GM18507 (cell line): ENCODE measurements at places on chromosomes 6 and 20.

GRCh38 chr6:71181565-71181964 is 107.0 kb upstream of the OGFRL1 start:
- DNase-seq, result no peak

- no peak for DNase-seq
These were observed 308.2 kb downstream of the FARS2 start for GRCh38 chr6:5569491-5569890.

- no peak for DNase-seq
These were observed 34.4 kb upstream of the CDH22 start for GRCh38 chr20:46342451-46343347.

- no peak for DNase-seq
These were observed 162.0 kb upstream of the SIM1 start for GRCh38 chr6:100626721-100627120.

DNA sequence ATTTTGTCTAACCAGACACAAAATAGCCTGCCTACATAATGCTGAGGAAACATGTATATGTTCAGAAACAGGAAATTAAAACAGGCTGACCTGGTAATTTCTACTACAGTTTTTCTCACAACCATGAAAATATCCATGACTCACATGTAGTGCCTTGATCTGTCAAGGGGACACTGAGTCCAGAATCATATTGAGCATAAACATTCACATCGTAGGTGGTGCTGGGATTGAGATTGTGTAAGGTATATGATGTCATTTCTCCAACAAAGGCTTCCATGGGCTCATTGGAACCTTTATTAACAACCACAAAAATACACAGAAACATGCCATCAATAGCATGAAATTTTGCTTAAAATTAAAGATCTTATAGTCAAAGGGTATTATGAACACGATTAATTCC is 80.9 kb downstream of the COL12A1 start:
- no peak for DNase-seq

DNA sequence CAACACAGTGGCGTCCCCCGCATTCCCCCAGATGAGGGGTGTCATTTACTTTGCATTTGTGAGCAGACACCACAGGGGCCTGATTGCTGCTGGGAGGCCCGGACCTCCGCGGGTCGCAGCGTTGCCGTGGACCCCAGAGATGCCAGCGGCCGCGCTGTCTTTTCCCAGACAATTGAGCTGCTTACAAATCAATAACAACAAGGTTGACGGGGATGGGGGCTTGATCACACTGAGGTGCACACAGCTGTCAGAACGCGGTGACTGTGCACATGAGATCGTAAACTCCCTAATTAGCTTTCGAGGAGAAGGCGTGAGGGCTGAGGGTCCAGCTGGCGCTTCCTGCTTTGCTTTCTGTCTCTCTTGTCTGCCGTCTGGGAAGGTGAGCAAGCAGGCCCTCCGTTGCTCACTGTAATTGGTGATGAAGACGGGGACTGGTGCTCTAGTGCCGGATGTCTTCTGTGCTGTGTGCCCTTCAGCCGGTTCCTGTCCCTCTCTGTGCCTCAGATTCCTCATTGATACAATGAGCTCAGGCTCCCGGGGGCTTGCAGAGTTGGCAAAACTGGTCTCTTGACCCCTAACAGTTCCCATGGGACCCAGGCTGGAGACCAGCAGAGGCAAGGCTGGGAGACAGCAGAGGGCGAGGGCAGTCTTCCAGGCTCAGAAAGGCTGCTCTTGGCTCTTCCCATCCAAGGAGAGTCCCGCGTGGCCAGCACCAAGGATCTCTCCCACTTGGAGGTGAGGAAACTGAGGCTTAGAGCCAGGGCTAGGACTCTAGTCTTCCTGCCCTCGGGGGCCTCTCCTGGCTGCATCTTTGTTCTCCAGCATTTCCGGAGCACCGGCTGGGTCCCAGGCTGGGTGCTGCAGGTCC is 126.0 kb upstream of the PMEPA1 start:
- DNase-seq, result no peak

DNA sequence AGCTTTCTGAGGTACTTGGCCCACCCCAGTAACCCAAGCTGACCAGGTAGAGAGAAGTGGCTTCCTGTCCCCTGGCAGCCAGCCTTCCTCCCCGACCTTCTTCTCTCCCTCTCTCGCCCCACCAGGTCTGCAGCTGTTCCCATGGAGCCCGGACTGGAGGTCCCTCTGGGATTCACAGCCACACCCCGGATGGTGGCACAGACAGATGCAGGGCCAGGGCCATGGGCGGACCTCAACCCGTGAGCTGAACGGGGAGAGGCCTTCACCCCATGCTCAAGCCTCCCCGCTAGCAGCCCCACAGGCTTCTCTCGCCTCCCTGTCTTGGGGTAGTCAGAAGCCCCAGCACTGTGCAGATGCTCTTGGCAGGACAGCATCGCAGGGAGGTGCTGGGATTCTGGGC is 41.3 kb downstream of the CPXM1 start:
- DNase-seq, result no peak

DNA sequence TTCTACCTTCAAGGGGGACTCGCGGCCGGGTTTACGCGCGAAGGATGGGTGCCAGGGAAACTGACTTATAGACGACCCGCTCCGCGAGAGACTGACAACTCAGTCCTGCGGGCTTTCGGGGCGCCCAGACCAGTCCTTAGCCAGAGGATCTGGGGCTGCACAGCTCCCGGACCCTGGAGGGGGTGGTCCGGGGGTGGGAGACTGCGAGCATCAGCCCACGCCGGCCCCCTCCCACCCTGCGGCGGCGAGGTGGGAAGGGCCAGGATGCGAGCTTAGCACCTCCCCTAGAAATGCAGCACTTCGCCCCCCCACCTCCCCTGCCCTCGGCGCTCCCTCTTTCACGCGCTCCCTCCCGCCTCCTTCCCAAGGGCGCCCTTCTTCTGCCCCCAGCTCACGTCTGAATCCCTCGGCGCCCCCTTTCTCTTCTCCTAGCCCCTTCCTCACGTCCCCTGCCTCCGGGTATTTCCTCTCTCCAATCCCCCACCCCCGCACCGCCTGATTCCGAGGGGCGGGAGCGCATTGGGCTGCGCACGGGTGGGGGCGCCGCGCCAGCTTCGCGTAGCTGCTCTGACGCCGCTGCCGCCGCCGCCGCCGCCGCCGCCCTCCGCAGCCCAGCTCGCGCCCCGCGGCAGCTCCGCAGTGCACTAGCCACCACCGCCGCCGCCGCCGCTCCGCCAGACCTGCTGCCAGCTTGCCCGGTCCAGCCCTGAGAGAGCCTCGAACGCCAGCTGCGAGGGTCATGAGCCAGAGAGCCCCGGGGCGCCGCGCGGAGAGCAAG is at the start of gene SLC32A1:
Gene SLC32A1, plus strand, starts transcription at position 639 of the 778 bp plus-strand sequence. CDS start 239 bp downstream, outside the sequence.
- DNase-seq, result no peak

GRCh38 chr6:114375541-114376192 is 32.8 kb upstream of the HS3ST5 start:
- no peak for DNase-seq

- DNase-seq, result no peak
These were observed 35.1 kb downstream of the IGF2R start for GRCh38 chr6:160004018-160004417.

DNA sequence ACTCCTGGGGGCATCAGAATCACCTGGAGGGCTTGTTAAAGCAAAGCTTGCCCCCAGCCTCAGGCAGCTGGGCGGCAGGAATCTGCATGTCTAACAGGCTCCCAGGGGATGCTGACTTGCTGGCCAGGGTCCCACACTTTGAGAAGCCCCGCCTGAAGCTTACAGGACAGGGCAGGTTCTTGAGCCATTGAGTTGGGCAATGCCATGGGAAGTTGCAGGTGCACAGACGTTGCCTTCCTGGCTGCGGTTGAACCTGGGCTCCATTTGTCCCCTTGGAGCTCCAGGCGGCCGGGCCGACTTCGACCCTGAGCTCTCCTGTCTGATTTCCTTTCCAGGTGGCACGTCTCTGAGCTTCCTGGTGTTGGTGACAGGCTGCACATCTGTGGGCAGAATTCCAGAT is 46.8 kb downstream of the SYNJ2 start:
- DNase-seq, result no peak

DNA sequence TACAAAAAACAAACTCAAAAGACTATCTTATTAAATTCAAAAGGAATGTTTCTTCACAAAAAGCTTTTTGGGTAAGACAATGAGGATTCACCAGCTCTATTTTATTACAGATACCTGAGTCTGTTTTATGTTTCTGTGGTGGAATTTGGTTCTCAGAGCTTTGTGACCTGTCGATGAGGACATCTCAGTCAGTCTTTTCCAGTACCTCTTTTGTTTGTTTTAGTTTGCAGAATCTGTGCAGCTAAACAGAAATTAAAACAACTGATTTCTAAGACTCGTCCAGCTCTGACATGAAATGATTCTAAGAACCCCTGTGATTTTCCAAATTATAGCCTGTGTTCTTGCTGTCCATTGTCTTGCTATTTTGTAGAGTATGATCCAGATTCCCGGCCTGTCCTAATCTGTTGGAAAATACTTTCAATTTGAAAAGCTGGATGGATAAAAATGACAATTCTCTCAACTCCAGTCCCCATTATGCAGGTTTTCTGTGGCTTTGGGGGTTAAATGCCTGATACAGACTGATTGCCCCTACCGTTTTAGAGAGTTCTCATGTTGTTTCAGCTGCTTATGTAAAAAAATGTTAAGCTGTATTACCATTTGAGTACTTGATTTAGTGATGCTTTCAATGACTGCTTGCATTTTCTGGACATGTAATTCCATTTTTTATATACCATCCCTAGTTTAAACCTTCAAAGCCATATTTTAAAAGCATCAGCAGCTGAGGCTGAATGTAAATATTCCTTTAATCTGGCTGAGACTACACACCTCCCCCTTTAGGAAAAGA is 94.2 kb upstream of the TAB2 start:
- no peak for DNase-seq

GRCh38 chr6:143223895-143224294 is 163.2 kb downstream of the AIG1 start:
- DNase-seq, result no peak

- no peak for DNase-seq
These were observed 49.8 kb downstream of the ZDHHC14 start for GRCh38 chr6:157430834-157431233.

GRCh38 chr6:140879946-140880345 is 1252.8 kb upstream of the GJE1 start:
- DNase-seq, result no peak

GRCh38 chr20:62202676-62203377 is 17.3 kb downstream of the HRH3 start:
- no peak for DNase-seq

GRCh38 chr6:31579546-31580437 is 2.4 kb downstream of the LTB start:
- no peak for DNase-seq
